Suppressor macrophage (primary cell): ENCODE measurements at places on chromosomes 6 and 20.

DNA sequence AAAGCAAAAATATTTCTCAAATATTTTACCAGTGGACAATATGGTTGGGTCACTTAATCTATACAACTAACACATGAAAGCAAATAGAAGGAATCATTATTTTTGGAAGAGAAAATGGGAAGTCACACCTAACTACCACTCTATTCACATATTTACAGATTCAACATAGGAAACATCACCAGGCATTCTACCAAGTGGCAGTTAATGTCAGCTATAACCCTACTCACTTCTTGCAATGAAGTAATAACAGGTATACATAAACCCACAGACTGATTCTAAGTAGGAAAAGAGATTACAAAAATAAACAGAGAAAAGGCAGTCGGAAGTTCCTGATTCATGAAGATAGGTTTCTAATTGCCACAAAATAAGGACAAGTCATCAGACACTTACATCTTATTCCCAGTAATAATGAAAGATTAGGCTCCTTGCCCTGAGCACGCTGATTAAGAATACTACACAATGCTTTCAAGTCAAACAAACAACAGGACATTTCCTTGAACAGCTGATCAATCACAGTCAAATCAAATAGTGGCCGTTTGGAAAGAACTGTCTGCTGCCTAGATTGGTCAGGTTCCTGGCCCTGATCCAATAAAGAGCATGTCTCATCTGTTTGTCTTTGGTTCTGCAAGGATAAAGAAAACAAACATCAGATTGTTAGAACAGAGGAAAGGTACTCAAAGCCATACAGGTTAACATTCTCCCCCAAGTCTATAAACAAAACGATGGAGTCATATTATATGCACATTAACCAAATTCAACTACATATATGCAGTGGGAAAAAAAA lies 79.2 kb upstream of the PLN start:
- no peak for DNase-seq

GRCh38 chr20:3402453-3402852 lies 5.0 kb downstream of the DNAAF9 start:
- DNase-seq, result no peak

- DNase-seq, result peak; percentile 79
Measured at GRCh38 chr6:42407379-42407778, 44.3 kb downstream of the TRERF1 start.

GRCh38 chr6:126204598-126204997 lies 135.3 kb upstream of the CENPW start:
- DNase-seq, result no peak

GRCh38 chr6:56655249-56655648 lies 12.6 kb upstream of the DST start:
- no peak for DNase-seq

GRCh38 chr20:63498960-63499337 lies at the start of gene EEF1A2:
TSS of gene EEF1A2 (minus strand) at chr20:63499083. CDS start at chr20:63497763, 1,320 bp downstream.
- peak; percentile 13 for DNase-seq

GRCh38 chr6:138971601-138972000 lies 16.5 kb downstream of the REPS1 start:
- peak; percentile 31 for DNase-seq

DNA sequence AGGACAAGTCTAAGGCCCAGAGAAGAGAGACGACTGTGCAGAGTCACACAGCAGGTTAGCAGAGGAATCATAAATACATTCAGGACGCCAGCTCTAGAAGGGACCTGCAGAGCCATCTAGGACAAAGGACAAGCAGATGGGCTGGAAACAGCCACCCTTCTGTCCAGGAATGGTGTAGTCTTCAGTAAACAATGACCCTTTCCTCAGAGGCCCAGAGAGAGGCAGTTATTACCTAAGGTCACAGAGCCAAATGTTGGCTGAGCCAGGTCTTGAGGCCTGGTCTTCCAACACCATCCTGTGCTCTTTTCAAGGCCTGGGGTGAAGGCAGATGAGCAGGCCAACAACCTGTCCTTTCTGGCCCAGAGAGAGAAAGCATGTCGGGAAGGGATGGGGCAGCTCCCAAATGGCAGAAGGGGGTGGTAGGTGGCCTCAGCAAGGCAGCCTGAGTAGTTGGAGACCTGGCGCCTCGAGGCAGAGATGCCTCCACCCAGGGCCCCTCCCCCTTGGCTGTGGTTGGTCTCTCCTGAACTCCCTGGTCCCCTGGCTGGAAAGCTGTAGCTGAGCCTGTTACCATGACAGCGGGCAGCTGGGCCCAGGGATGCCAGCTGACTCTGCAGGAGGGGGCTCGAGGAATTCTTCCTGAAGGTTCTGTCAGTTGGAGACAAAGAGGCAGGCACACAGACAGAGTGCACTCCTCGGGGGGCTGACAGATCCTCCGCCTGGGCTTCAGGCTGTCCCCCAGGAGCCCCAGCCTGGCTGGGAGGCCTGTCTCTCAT lies 24.8 kb downstream of the EPB41L1 start:
- no peak for DNase-seq

DNA sequence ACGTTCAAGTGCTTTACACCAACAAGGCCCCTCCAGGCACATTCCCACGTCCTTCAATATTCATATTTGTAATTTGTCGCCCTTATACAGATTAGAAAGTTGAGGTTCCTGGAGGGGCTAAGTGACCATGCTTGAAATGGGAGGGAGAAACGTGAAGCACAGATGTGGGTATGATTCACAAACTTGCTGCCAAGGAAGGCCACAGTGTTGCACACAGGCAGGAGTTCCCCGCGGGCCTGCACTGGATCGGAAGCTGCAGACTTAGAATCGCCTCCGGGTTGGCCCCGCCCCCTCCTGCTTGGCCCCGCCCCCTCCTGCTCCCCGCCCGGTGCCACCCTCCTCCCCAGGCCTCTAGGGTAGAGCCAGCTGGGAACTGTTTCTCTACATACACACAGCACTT lies 58.2 kb upstream of the QKI start:
- DNase-seq, result peak; percentile 95

GRCh38 chr20:37934634-37935375 lies 31.9 kb downstream of the VSTM2L start:
- no peak for DNase-seq

DNA sequence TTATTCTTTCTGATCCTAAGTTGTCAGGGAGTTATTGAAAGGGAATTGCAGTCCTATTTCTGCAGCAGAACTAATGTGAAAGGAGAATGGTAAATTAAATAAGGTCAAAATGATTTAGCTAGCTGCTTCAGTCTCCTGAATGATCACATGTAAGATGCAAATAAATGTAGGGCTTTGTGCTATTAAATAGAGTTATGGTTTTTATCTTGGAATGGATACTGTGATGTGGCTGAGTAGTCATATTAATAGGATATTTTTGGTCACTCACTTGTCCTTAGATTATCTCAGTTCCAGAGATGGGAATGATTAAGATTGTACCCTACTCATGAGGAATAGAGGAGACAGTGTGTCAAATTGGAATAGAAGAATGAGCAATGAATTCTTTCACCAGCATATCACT lies 129.6 kb downstream of the PLCB4 start:
- no peak for DNase-seq

DNA sequence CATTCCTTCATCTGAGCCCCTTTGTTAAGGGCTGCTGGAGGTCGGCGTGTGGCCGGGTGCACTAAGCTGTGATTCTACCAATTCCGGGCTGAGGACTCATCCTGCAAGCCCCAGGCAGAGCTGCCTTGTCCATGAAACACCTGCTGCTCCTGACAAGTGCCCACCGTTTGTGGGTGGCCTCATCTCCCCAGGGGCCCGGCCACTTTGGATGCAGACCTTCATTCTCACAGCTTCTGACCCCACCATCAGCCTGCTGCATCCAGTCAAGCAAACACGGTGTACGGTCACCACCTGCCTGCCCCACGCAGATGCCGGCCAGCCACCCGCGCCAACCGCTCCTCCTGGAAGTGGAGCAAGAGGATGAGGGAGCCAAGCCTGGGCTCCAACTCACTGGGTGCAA lies 382.7 kb downstream of the THBS2 start:
- no peak for DNase-seq

DNA sequence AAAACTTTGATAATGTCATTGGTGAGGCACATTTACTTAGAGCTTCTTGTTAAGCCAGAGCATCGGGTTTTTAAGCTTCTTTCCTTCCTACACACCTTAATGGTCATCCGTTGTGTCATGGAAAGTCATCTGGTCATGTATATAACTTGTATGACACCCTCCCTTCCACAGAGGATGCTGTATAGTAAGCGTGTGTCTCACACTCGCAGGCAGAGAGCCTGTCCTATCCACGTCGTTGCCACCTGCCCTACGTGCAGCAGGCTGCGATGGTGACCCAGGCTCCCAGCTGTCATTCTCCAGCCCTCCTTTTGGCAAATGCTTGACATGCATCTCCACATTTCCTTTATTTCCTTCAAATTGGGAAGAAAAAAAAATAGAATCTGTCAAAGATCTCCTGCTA lies 85.6 kb downstream of the MYB start:
- no peak for DNase-seq

DNA sequence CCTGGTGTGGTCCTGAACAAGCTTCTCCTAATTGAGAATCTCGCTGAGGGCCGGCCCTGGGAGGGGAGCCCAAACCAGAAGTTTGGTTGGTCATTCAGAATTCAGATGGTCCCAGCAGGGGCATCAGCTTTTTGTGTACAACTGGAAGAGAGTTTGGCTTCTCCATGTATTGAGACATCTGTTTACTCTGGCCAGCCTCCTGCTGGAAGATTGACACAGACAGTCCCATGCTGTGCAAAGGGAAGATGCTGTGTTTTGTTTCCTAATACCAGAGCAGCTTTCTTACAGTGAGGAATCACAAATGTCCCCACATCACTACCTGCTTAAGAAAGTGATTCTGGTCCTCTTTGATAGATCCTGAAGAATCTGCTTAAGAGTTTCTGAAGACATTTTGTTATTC lies 97.8 kb downstream of the PLEKHG1 start:
- no peak for DNase-seq

DNA sequence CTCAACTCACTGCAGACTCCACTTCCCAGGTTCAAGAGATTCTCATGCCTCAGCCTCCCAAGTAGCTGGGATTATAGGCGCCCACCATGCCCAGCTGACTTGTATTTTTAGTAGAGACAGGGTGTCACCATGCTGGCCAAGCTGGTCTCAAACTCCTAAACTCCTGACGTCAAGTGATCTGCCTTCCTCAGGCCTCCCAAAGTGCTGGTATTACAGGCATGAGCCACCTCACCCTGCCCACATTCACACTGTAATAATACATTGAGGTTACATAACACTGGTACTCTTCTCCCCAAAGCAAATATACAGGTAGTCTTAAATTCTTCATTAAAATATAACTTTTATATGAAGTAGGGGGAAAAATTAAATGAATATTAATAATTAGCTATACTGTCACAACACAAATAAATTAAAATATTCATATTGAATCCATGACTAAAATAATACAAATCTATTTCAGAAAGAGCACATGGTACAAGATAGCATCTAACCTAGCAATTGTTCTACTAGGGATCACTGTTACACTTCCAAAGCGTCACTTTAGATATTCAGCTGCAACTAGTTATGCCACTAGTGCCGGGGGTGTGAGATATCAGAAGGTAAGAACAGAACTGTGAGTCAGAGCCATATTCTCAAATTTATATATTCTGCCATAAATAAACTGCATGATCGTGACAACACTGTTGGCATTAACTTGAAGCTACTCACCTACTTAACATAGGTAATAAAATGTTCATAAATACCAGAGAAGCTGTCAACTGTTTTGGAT lies 169.1 kb upstream of the SHLD1 start:
- no peak for DNase-seq

GRCh38 chr6:89984926-89985750 lies 90.9 kb downstream of the GJA10 start:
- no peak for DNase-seq

- DNase-seq, result no peak
Measured at GRCh38 chr6:89385156-89385667, 26.9 kb downstream of the RRAGD start.

DNA sequence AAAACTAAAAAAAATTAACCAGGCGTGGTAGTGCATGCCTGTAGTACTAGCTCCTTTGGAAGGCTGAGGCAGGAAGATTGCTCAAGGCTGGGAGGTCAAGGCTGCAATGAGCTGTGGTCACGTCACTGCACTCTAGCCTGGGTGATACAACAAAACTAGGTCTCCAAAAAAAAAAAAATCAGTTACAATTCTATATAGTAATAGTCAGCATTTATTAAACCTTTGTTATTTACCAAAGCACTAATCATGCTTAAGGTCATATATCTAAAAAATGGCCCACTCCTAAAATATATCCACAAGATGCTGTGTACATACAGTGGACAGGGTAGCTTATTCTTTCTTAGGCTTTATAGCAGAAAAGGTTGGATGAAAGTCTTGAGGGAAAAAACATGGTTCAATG lies 152.4 kb downstream of the TFAP2A start:
- no peak for DNase-seq

GRCh38 chr20:49282584-49283171 lies 4.8 kb upstream of the ZNFX1 start:
- no peak for DNase-seq

- DNase-seq, result no peak
Measured at GRCh38 chr6:151762817-151763216, 44.7 kb upstream of the ESR1 start.

DNA sequence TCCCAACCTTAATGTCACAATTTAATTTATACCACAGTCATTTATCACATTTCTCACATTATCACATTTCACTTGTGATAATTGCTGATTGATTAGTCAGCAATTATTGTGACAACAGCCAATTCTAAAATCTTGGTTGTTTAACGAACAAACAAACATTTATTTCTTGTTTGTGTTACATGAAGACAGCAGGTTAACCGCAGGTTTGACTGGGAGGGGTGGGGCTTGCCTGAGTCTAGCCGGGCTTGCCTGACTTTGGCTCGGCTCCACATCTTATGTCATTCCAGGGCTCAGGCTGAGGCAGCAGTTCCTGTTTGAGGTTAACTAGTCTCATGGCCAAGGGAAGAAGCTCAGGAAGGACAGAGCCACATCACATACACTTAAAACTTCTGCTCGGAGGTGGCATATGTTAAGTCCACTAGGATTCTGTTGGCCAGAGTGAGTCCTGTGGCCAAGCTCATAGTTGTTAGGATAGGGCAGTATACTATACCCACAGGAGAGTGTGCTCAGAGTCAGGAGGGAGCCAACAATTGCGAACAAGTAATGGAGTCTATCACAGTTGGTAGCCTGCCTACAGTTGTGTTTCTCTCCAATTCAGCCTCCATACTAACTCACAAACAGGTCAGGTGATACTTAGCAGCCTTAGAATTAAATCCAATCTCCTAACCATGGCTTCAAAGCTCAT lies 90.0 kb upstream of the IFNGR1 start:
- DNase-seq, result peak; percentile 85

DNA sequence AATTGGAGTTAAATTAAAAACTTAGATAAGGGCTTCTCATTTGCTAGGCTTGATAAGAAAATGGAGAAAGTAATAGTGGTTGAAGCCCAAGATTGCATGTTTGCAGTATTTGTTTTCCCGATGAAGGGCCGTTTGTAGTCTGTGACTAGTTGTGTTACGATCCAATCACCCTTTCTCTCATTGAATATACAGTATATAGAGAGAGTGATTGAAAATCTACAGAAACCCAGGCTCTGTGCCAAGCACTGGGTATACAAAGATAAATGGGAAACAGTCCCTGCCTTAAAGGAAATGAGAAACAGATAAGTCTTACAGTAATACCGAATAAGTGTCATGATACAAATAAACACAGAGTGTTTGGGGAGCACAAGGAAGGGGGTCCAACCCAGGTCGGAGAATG lies 55.2 kb upstream of the CDKAL1 start:
- DNase-seq, result no peak

GRCh38 chr6:111423960-111424846 lies 58.8 kb downstream of the REV3L start:
- DNase-seq, result peak; percentile 27

GRCh38 chr6:5423251-5423650 lies 161.9 kb downstream of the FARS2 start:
- DNase-seq, result no peak

GRCh38 chr6:157091243-157091642 lies 232.1 kb downstream of the TMEM242 start:
- no peak for DNase-seq
